ENCODE measurements at places on chromosomes 2 and 18. TPM values are rescaled to one million over a fixed set of nuclear protein-coding genes. Genes with fewer than 3 reads are reported as not detected.

GRCh38 chr2:71503837-71504236, 50.5 kb downstream of the DYSF start:
- no peaks in the 10 kb centered on the region for H3K36me3 ChIP-seq
- no peak for DNase-seq
- H3K27ac ChIP-seq: no peak overlapping the region
- no peaks in the 10 kb centered on the region for H3K4me1 ChIP-seq
- no peaks in the 10 kb centered on the region for H3K27me3 ChIP-seq
- H3K4me3 ChIP-seq: no peak overlapping the region

GRCh38 chr2:186827411-186827810, 21.6 kb downstream of the ZSWIM2 start:
- no peak overlapping the region for H3K4me3 ChIP-seq
- H3K4me1 ChIP-seq: no peaks in the 10 kb centered on the region
- H3K27me3 ChIP-seq: no peaks in the 10 kb centered on the region
- DNase-seq: no peak
- H3K36me3 ChIP-seq: no peaks in the 10 kb centered on the region

DNA sequence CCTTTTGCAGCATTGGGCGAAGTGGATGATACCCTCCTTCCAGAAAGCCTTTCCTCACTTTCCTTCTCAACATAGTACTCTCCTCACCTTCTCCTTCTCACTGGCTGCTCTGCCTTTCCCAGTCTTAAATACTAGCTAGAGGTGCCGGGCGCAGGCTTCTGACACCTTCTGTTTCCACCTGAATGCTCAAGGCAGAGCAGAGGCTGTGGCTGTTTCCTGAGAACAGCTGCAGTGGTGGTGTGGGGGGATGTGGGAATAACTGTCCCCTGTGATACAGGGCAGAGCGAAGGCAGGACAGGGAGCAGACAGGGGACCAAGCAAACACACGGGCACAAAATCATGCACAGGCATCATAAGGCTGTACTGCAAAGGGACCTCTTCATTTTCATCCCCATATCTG, 303.1 kb downstream of the SS18 start:
- no peaks in the 10 kb centered on the region for H3K36me3 ChIP-seq
- H3K27ac ChIP-seq: no peak overlapping the region
- DNase-seq: no peak
- no peaks in the 10 kb centered on the region for H3K4me1 ChIP-seq
- no peaks in the 10 kb centered on the region for H3K27me3 ChIP-seq

GRCh38 chr2:29573612-29574011, 347.8 kb downstream of the ALK start:
- no peak overlapping the region for H3K27ac ChIP-seq
- no peaks in the 10 kb centered on the region for H3K27me3 ChIP-seq
- no peaks in the 10 kb centered on the region for H3K4me1 ChIP-seq

DNA sequence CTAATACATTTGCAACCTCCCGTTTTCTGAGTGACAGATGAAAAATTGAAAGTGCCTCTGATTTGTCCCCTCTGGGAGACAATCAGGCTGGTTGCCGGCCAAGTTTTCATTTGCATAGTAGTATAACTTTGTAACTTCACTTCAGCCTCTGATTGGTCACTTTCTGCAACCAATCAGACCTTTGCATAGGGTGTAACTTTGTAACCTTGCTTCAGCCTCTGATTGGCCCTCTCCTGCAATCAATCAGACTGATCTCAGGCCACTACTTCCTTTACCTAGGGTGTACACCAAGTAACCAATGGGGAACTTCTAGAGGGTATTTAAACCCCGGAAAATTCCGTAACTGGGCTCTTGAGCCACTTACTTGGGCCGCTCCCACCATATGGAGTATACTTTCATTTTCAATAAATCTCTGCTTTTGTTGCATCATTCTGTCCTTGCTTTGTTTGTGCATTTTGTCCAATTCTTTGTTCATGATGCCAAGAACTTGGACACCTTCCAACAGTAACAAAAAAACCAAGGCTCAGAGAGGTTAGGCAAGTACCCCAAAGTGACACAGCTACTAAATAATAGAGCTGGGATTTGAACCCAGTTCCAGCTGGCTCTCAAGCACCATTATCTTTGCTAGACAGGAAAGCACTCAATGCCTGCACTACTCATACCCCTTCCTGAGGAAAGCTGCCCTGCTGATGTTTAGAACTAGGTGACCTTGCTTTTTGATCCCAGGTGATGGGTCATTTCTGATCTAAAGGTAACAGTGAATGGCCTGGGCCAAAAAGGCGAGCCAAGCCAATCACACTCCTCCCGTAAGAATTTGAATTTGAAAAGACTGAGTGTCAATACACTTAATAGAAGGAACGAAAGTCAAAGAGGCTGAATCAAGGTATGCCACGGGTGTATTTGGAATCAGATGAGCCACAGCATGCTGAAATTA, 10.9 kb upstream of the MYOM1 start:
- H3K27ac ChIP-seq: no peak overlapping the region
- no peak for DNase-seq
- H3K4me1 ChIP-seq: no peaks in the 10 kb centered on the region
- H3K4me3 ChIP-seq: no peak overlapping the region
- H3K27me3 ChIP-seq: no peaks in the 10 kb centered on the region
- H3K36me3 ChIP-seq: no peaks in the 10 kb centered on the region

GRCh38 chr2:172256886-172257285, 154.2 kb upstream of the DLX2 start:
- no peaks in the 10 kb centered on the region for H3K4me1 ChIP-seq
- peak; percentile 26 for DNase-seq
- H3K27me3 ChIP-seq: no peaks in the 10 kb centered on the region
- H3K4me3 ChIP-seq: no peak overlapping the region

GRCh38 chr2:144504218-144504641, 15.7 kb downstream of the ZEB2 start:
- H3K4me1 ChIP-seq: peaks cover 7% of the 10 kb centered on the region
- H3K27me3 ChIP-seq: no peaks in the 10 kb centered on the region
- H3K36me3 ChIP-seq: no peaks in the 10 kb centered on the region
- H3K27ac ChIP-seq: peak overlapping the region; percentile 57
- DNase-seq: no peak

DNA sequence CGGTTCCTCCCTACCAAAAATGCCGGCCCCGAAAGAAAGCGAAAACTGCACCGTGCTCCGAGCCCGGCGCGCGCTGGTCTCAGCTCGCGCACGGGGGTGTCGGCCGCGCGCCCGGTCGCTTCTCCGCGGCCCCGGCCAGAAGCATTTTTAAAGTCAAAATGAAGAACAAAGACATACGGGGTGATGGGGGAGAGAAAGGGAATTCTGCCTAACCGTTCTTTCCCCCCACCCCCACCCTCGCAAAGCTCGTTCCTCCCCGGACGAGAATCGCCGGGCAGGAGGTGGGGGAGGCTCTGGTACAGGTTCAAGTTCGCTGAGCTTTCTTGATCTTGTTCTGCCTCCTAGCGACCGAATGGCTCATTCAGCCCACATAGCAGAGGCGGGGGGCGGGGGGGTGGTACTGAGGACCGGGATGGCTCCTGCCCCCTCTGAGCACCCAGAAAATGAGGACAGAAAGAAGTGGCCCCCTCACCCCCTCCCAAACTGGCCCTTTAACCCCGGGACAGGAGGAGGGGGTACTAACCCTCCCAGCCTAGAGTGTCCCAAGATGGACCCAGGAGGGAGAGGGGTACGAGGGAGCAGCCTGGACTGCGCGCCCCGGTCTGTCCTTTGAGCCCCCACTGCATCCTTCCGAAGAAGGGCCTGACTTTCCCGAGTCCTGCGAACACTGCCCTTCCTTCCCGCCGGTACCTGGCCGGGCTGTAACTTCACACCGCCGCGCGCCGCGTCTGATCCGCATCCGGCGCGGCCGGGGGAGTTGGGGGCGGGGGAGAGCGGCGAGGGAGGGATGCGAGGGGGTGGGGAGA, 3.1 kb downstream of the BCL11A start:
- H3K36me3 ChIP-seq: no peaks in the 10 kb centered on the region
- peak overlapping the region; percentile 51 for H3K4me3 ChIP-seq

DNA sequence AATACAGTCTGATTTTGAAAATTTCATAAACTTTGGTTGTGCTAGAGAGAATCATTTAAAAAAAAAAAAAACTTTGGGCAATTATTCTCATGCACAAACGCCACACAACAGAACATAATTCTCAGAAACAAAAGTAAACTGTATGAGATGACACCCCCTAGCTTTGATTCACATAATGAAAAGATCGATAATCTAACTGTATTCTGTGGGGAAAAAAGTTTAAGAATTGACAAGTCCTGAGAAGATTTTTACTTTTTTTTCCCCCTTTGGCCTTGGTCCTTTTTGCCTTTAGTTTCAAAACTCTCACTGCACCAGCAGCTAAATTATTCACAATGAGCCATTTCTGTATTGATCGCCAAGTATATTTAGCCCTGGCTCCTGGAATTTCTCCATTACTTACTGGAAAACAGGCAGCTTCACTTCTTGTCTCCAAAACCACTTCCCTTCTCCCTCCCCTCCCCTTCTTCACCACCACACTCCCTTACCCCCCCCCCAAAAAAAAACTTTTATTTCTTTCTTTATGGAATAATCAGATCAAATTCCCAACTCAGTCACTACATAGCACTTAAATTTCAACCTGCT, 2.0 kb downstream of the IKZF2 start:
- no peaks in the 10 kb centered on the region for H3K27me3 ChIP-seq
- no peaks in the 10 kb centered on the region for H3K36me3 ChIP-seq
- no peak overlapping the region for H3K27ac ChIP-seq
- no peak for DNase-seq
- peak overlapping the region; percentile 98 for H3K4me3 ChIP-seq

DNA sequence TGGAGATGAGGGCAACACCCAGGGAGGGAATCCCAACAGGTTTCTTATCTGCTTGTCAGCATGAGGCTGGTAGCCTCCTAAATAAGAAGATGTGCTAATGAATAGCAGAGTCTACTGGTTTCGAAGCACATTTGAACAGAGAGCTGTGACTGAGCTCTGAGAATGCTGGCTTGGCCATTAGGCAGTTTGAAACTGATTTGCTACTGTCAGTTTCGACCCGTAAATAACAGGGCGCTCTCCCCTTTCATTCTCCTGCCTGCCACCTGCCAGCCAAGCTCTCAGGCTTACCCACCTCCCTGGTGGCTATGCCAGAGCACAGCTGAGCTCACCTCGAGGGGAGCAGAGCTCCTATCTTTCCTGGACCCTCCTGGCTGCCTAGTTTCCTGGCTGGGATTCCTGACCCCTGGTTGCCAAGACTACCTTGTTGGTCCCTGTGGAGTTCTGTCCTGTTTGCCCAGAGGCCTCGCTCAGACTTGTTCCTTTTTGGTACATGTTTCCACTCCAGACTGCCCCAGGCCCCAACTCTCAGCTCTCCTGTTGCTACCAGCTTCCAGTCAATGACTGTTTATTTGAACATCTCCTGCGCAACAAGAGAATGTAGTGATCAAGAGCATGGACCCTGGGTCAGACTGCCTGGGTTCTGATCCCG, 102.3 kb upstream of the ALPP start:
- H3K4me3 ChIP-seq: no peak overlapping the region
- H3K27ac ChIP-seq: no peak overlapping the region
- H3K27me3 ChIP-seq: no peaks in the 10 kb centered on the region
- no peaks in the 10 kb centered on the region for H3K36me3 ChIP-seq
- no peak for DNase-seq
- H3K4me1 ChIP-seq: no peaks in the 10 kb centered on the region

- no peak overlapping the region for H3K27ac ChIP-seq
- no peak overlapping the region for H3K4me3 ChIP-seq
- peak; percentile 26 for DNase-seq
- no peaks in the 10 kb centered on the region for H3K36me3 ChIP-seq
- H3K27me3 ChIP-seq: no peaks in the 10 kb centered on the region
Measured at GRCh38 chr2:40962026-40962425, 510.1 kb upstream of the SLC8A1 start.

DNA sequence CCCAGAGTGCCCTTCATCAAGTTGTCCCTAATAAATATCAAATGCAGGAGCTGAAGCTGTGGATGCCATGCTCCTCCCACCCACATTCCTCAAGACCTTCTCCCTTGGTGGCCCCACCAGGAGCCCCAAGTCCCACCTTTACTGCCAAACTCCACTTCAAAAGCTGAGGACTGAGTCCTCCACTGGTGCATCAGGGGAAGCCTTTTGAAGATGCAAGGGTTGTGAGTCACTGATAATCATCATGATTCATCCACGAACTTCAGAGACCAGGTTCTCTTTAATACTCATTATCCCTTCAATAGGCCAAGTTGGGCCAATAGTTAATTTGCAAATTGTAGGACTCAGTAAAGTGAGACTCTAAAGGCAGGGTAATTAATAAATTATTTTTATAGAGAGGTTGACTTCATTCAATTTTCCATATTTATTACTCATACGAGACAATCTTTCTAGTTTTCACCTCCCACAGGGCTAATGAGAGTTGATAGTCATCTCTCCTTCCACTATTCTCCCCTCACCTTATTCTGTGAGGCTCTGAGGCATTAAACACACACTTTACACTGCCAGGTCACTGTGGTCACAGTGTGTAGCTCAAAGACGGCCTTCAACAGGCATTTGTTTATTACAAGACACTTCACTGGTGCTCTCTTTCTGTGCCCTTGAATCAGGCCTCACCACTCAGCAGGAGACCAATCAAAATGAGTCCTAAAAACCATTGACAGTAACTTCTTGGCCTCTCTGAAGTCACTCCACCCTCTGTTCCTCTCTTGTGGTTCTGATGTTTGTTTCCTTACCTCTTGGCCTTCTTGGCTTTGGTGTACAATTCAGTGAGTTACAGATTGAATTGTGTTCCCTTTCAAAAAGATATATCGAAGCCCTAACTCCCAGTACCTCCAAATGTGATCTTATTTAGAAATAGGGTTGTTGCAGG, 99.9 kb downstream of the TRIB2 start:
- no peaks in the 10 kb centered on the region for H3K36me3 ChIP-seq
- H3K4me3 ChIP-seq: no peak overlapping the region
- DNase-seq: no peak
- H3K4me1 ChIP-seq: peaks cover 2% of the 10 kb centered on the region
- no peak overlapping the region for H3K27ac ChIP-seq
- no peaks in the 10 kb centered on the region for H3K27me3 ChIP-seq

- no peak overlapping the region for H3K27ac ChIP-seq
- no peaks in the 10 kb centered on the region for H3K4me1 ChIP-seq
- no peaks in the 10 kb centered on the region for H3K36me3 ChIP-seq
Measured at GRCh38 chr2:204359076-204359475, 186.2 kb upstream of the PARD3B start.

GRCh38 chr2:10935953-10936942, 24.5 kb downstream of the KCNF1 start:
- no peak overlapping the region for H3K4me3 ChIP-seq
- no peak overlapping the region for H3K27ac ChIP-seq
- no peaks in the 10 kb centered on the region for H3K27me3 ChIP-seq

GRCh38 chr2:216445501-216445900, 33.2 kb downstream of the SMARCAL1 start:
- H3K4me3 ChIP-seq: no peak overlapping the region
- no peak overlapping the region for H3K27ac ChIP-seq
- H3K27me3 ChIP-seq: no peaks in the 10 kb centered on the region
- DNase-seq: no peak
- peaks cover 8% of the 10 kb centered on the region for H3K36me3 ChIP-seq
- no peaks in the 10 kb centered on the region for H3K4me1 ChIP-seq

GRCh38 chr2:169015943-169016342, 15.2 kb downstream of the ABCB11 start:
- no peak overlapping the region for H3K4me3 ChIP-seq
- H3K36me3 ChIP-seq: no peaks in the 10 kb centered on the region
- no peaks in the 10 kb centered on the region for H3K27me3 ChIP-seq
- no peaks in the 10 kb centered on the region for H3K4me1 ChIP-seq
- H3K27ac ChIP-seq: no peak overlapping the region

Gene TSPYL6
- 0.12 TPM for total RNA-seq

Gene CIB4
- not detected for total RNA-seq

Gene KANSL3
- total RNA-seq: 49.9 TPM

Gene CD8B2
- total RNA-seq: 0.10 TPM

Gene MTCL1
- total RNA-seq: 10.5 TPM

Gene ADGRF3
- 0.13 TPM for total RNA-seq

Gene TCF7L1
- total RNA-seq: 39.5 TPM

Gene KDM3A
- total RNA-seq: 44.9 TPM

Measured in aorta (tissue), 5 donors.